ENCODE measurements at places on chromosomes 2 and 18.

GRCh38 chr2:226030369-226030768, 630.9 kb downstream of the NYAP2 start:
- DNase-seq, result no peak

GRCh38 chr2:44937688-44938240, 3.7 kb upstream of the SIX3 start:
- DNase-seq, result no peak

GRCh38 chr2:45755585-45756335, 104.3 kb downstream of the PRKCE start:
- no peak for DNase-seq

- no peak for DNase-seq
Measured at GRCh38 chr2:165044505-165045303, 89.4 kb upstream of the SLC38A11 start.

GRCh38 chr2:63680455-63680854, 91.7 kb downstream of the MDH1 start:
- no peak for DNase-seq

DNA sequence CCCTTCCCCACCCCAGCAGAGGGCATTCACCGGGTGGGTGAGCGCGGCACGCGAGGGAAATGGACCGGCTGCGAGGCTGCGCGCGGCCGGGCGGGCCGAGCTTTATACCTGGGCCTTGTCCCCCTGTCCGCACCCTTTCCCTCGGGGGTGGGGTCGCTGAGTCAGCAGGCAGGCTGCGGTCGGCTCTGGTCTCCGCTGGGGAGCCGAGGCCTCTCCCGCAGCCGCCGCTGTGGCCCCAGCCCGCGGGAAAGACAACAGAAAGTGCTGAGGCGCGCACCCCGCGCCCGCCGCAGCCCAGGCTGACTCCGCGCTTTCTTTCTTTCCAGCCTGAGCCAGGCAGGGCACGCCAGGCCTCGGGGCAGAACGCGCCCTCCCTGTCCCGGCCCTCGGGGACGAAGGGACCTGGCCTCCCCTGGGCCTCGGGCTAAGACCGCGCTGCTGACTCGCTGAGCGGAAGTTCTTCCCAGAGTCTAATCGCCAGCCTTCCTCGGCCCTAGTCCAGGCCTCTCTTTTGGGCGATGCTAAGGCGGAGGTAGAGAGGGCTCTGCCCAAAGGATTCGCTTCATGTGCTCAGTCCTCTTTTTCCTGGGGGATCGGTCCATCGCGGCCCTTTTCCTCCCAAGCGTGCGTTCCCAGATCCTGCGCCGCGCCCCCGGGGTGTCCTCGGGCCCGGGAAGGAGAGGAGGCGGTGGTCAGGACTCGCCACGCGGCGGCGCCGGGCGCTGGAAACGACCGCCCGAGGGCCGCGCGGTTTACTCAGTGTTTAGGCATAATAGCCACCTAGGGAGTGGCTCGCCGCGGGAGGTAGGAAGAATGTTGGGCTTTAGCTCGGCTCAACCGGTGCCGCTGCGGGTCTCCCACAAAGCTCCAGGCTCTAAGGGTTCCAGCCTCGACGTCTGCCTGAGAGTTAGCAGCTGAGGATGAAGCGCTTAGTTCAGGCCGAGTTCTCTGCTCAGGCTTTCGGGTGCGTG, at the start of gene CRYBA2:
TSS of gene CRYBA2 (minus strand) at position 78 of the 971 bp plus-strand sequence. CDS start 246 bp downstream, outside the sequence.
- no peak for DNase-seq

DNA sequence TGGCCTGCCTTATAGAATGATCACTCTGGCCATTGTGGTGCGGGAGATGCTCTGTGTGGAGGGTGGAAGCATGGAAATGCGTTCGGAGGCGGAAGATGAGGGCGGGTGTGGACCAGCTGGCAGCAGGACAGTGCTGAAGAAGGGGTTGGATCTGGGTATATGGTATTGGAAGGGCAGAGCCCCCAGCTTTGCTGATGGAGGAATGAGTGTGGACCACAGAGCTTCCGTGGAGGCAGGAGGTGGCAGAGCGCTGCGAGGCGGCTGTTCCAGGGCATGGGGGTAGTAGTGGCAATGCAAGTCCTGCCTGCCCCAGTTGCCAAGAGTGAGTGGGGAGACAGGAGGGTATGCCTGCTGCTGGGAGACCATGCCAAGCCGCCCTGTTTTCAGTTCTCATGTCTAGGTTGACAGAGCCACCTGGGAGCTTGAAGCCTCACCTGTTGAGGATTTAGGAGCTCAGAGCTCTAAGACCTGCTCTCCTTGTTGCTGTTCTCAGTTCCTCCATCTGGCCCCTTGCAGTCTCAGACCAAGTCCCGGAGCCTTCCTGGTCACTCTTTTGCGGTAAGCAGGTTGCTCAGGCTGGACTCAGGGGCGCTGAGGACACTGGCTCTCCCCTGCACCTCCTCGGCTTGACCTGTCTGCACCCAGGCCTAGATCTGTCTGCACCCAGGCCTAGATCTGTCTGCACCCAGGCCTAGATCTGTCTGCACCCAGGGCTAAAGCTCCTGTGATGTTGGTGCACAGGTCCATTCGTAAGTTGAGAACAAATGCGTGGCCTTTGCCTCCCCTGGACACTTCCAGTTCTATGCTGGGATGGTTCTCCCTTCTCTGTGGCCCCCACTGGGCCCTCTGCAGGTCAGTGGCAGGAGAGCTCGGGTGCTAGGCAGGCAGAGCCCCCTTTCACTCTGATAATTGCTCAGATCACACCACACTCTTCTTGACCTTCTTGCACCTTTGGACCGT, 290.5 kb upstream of the HS6ST1 start:
- DNase-seq, result no peak

DNA sequence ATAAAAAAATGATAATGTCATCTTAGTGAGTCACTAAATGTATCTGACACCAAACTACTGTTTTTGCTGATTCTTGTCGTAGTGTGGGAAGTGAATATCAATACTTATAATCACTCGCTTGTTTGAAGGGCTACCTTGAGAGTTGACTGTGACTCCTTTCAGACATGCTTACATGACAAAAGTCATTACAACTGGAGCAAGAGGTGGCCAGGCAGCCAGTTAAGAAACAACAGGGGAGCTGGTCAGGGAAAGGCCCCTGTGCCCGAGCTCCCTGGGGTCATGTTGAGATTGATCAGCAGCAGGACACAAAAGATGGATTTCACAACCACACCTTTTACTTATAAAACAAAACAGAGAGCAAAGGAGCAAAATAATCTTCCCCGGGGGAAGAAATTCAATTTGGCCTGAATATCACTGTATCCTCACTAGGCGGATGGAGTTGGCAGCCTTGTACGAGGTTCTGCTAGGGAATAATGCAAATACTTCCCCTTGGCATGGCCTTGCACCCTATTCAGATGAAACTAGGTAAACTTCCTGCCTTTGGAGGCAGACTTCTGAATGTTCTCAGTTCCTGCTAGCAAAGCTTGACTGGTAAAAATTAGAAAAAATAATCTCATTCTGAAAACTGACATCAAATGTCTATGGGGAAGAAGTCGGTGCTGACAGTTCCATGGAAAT, 101.2 kb downstream of the DYNC1I2 start:
- no peak for DNase-seq

- DNase-seq, result no peak
Measured at GRCh38 chr2:199710551-199710950, 140.4 kb downstream of the FTCDNL1 start.

DNA sequence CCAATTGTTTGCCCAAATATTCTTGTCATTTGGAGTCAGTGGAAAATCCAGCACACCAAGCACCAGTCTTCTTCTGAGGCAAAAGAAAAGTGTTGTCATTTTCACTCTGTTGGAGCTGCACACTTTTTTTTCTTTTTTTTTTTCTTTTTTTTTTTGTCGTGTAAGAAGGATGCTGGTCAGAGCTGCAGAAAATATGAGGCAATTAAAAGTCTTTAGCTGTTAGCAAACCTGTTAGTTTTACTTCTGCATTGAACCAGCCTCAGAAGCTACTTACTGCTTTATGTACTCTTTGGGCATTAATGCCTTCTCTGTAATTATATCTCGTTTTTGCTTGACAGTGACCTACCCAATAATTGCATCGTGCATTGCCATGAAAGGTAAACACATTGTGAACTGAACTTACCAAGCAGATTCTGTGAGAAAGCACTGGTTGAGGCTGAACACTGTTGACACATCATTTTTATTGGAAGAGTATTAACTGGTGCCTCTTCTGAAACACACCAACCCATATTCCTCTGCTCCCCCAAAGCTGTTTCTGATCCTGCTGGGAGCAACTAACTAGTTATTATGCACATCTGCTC, 165.4 kb downstream of the CAPN13 start:
- DNase-seq, result no peak

- DNase-seq, result no peak
Measured at GRCh38 chr2:26193578-26194231, 20.8 kb downstream of the GAREM2 start.

DNA sequence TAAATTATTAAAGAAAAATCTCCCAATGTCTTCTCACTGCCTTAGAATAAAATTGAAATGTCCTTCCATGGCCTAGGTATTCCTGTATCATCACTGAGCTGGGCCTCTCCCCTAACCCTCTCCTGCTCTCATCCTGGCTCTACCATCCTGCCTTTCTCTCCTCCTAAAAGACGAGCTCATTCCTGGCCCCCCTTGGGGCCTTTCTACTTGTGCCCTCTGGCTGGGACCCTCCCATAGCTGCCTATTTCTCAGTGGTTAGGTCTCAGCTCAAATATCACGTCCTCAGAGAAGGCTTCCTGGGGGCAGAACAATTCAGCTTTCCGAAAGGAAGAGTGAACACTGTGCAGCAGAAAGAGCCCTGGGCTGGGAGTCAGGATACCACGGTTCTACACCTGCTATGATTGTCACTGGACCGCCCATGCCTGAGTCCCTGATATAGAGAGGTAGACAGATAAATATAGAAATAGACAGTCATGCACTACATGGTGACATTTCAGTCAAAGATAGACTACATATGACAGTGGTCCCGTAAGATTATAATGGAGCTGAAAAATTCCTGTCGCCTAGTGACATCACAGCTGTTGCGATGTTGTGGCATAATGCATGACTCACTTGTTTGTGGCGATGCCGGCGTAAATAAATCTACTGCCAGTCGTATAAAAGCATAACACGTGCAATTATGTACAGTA, 9.4 kb downstream of the DNPEP start:
- DNase-seq, result no peak

DNA sequence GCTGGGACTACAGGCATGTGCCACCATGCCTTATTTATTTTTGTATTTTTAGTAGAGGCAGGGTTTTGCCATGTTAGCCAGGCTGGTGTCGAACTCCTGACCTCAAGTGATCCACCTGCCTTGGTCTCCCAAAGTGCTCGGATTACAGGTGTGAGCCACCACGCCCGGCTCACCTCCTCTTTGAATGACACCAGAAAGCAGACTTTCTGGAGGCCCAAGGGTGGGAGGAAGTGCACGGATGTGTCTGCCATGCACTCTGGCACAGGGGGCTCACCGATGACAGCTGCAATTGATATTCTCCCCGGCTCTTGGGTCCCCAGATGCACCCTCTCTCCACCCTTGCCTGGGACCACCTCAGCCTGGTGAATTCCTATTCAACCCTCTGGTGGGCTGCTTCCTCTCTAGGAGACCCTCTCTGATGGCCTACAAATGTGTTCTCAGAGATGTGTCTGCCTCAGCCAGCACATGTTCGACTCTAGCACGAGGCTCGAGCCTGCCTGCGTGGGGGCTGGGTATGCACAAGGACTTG, 87.3 kb downstream of the SEPTIN10 start:
- DNase-seq, result no peak

- no peak for DNase-seq
Measured at GRCh38 chr2:147015591-147015990, 829.2 kb upstream of the ACVR2A start.

GRCh38 chr2:240018071-240018750, 6.9 kb downstream of the NDUFA10 start:
- DNase-seq, result no peak

- no peak for DNase-seq
Measured at GRCh38 chr2:203689426-203690116, 16.9 kb upstream of the CD28 start.

DNA sequence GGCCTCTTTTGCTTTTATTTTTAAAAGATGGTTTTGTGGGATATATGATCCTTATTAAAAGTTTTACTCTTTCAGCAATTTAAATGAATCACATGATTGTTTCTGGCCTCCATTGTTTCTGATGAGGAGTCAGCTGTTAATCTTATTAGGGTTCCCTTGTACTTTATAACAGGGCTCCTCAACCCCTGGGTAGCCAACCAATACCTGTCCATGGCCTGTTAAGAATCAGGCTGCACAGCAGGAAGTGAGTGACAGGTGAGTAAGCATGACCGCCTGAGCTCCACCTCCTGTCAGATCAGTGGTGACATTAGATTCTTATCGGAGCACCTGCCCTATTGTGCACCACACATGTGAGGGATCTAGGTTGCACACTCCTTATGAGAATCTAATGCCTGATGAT, 45.1 kb upstream of the FAM98A start:
- no peak for DNase-seq

- no peak for DNase-seq
Measured at GRCh38 chr2:203859030-203859789, 8.4 kb upstream of the CTLA4 start.

DNA sequence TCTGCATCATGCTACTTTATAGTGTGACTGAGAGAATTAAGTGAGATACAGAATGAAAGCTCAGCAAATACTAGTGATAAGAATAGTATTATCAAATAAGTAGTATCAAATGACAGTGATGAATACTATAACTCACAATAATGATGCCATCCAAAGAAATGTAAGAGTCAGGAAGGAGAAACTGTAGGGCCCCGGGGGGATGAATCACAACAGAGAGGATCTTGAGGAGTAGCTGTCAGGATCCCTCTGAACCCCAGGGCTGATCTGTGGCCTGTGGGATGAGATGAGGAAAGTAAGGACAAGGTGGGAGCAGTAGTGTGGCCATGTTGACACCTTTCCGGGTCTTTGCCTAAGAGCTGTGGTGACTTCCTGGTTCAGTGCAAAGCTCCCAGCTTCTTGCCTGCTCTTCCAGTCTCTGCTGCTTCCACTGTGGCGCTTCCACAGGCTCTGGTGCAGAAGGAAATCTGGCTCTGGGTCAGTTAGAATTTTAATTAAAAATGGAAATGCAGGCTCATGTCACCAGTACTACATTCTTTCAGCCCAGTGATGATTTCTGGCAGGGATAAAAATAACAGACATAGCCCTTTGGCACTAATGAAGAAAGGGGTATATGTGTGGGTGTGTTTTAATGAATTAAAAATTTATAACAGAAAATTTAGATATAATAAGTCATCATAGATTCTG, 166.9 kb downstream of the MYO3B start:
- DNase-seq, result no peak

DNA sequence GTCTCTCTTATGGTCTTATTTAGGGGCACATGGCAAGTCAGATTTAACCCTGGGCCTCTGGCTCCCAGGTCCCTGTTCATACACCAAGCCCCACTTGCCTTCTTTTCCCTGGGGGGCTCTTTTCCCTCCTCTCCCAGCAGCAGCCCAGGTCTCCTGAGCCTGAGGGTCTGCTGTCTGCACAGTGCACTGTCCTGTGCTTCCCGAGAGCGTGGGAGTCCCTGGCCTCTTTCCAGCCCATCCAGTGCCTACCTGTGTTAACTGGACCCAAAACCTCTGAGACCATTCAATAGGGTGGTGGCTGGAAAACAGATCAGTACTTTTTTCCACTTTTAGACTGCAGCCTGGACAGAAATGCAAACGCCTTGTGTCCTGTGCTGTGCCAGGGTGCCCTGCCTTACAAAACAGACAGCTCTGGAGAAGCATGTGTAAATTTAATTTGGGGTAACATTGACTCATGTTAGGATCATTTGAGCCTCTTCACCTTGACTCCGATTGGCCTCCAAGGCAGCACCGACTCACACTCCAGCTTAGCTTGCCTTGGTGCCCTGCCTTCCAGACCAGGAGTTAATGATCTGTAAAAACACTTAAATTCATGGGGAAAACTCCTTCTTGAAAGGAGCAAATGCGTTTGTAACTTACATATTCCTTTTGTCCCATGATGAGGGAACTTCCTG, 34.3 kb downstream of the TWIST2 start:
- no peak for DNase-seq

GRCh38 chr2:3493615-3494007, 25.7 kb downstream of the ADI1 start:
- peak; percentile 47 for DNase-seq

All from liver (tissue), 10 donors.